ENCODE measurements at places on chromosomes 5 and 9.

DNA sequence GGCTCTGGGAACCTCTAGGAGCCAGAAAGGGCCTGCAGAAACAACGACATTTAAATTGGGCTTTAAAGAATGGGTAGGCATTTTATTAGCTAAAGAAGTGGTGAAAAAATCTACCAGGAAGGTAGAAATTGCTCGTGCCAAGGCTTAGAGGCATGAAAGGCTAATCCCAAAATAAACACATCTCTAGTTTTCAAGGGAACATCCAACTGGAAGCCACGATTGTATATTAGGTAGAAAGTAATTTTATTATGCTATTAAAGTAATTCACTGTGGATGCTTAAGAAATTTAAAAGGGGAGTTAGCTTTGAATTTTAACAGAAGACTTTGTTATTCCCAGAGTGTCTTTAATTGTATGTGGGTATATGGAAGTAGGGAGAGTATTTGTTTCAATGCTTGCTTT is 17.5 kb upstream of the CNTLN start:
- DNase-seq = no peak
- no peak overlapping the region for H3K4me3 ChIP-seq
- no peak overlapping the region for H3K27ac ChIP-seq
- no peaks in the 10 kb centered on the region for H3K27me3 ChIP-seq
- no peaks in the 10 kb centered on the region for H3K4me1 ChIP-seq
- H3K36me3 ChIP-seq = no peaks in the 10 kb centered on the region

GRCh38 chr9:19074836-19075235 is 25.6 kb downstream of the RRAGA start:
- H3K4me3 ChIP-seq = no peak overlapping the region
- peaks cover 43% of the 10 kb centered on the region for H3K36me3 ChIP-seq
- H3K4me1 ChIP-seq = no peaks in the 10 kb centered on the region
- DNase-seq = no peak
- no peaks in the 10 kb centered on the region for H3K27me3 ChIP-seq
- no peak overlapping the region for H3K27ac ChIP-seq

DNA sequence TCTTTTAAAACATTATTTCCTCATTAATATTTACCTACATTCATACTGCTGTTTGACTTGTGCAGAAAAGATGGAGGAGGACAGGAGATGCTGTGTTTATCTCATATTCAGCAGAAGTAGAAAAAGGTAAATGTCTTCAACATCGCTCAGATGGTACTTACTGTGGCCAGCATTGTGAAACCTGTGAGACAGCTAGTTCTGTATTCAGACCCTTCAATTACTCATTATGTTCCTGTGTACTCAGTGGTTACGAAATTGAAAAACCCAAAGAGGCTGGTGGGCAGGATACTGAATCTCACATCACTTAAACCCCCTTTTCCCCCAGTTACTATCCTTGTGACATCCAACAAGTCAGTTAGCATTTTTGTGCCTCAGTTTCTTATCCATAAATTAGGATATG is 216.0 kb downstream of the KDM4C start:
- H3K36me3 ChIP-seq = no peaks in the 10 kb centered on the region
- H3K4me1 ChIP-seq = peaks cover 5% of the 10 kb centered on the region
- no peak overlapping the region for H3K27ac ChIP-seq
- DNase-seq = no peak

GRCh38 chr9:125529589-125530515 is 177.2 kb downstream of the MAPKAP1 start:
- no peaks in the 10 kb centered on the region for H3K27me3 ChIP-seq
- H3K36me3 ChIP-seq = 0 out of 2 replicates have a peak, but pooled peaks cover 4% of the 10 kb centered on the region
- no peak for DNase-seq
- H3K4me3 ChIP-seq = no peak overlapping the region
- H3K27ac ChIP-seq = peak overlapping the region; percentile 13

DNA sequence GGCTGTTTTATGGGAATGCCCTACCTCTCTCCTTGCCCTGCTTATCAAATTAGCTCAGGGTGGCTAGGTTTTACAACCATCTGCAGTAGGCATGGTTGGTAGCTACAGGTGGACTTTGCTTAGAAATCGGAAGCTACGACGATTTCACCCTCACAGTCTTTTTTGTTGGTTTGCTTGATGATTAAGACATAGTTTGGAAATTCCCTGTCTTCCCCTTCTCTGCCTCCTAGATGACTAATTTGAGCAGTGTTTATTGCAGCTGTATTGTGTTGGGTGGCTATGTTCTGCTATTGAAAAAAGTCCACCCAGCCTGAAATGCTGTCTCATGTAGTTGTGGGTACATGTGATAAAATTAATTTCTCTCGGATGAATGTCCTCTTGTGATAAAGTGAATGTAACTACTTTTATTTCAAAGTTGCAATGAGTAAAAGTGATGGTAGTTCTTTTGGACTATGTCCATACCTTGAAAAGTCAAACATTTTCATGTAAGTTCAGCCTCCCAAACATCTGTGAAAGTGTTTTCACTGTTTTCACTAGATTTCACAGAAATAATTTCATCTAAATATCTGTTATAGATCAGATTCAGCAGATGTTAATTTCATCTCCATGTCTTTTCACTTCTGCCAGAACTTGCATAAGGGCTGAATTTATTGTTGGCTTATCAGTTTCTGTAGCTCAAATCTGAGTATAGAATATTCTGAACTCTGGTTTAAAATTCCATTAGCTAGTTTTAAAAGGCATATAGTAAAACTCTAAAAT is 37.3 kb upstream of the FYB1 start:
- no peak overlapping the region for H3K27ac ChIP-seq
- H3K27me3 ChIP-seq = peaks cover 15% of the 10 kb centered on the region
- no peak overlapping the region for H3K4me3 ChIP-seq

GRCh38 chr5:116454417-116454927 is 120.2 kb downstream of the SEMA6A start:
- peaks cover 35% of the 10 kb centered on the region for H3K4me1 ChIP-seq
- DNase-seq = peak; percentile 58
- H3K4me3 ChIP-seq = peak overlapping the region; percentile 31
- H3K36me3 ChIP-seq = no peaks in the 10 kb centered on the region
- peak overlapping the region; percentile 99 for H3K27ac ChIP-seq
- H3K27me3 ChIP-seq = no peaks in the 10 kb centered on the region

- no peak overlapping the region for H3K4me3 ChIP-seq
- H3K36me3 ChIP-seq = no peaks in the 10 kb centered on the region
- no peak overlapping the region for H3K27ac ChIP-seq
- H3K27me3 ChIP-seq = no peaks in the 10 kb centered on the region
Observed at GRCh38 chr5:163766936-163767670, 261.7 kb downstream of the MAT2B start.

- no peak overlapping the region for H3K4me3 ChIP-seq
- no peak for DNase-seq
- H3K4me1 ChIP-seq = no peaks in the 10 kb centered on the region
- peaks cover 17% of the 10 kb centered on the region for H3K36me3 ChIP-seq
- H3K27ac ChIP-seq = no peak overlapping the region
Observed at GRCh38 chr9:111683392-111683791, 22.0 kb downstream of the GNG10 start.

DNA sequence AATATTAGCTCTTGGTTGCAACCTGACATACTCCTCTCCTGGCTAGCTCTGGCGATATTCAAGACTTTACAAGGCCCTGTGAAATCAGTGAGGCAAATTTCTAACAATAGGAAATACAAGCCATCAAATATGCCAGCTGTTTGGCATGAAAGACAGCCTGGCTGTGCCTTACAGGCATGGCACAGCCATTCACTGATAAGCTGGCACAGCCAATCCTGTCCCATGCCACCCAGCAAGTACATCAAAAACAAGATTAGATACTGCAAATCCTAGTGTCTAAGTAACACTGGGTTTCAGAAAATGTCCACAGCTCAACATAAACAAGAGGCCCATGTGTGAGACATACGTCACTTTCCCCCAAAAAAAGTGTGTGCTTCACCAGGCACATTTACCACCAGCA is 1045.8 kb upstream of the DMAC1 start:
- H3K27me3 ChIP-seq = no peaks in the 10 kb centered on the region
- H3K27ac ChIP-seq = peak overlapping the region; percentile 83
- no peak overlapping the region for H3K4me3 ChIP-seq
- H3K36me3 ChIP-seq = no peaks in the 10 kb centered on the region
- DNase-seq = peak; percentile 27

GRCh38 chr5:1526190-1526631 is 2.5 kb upstream of the LPCAT1 start:
- no peaks in the 10 kb centered on the region for H3K27me3 ChIP-seq
- H3K4me1 ChIP-seq = peaks cover 16% of the 10 kb centered on the region
- no peak overlapping the region for H3K27ac ChIP-seq
- no peak for DNase-seq
- no peaks in the 10 kb centered on the region for H3K36me3 ChIP-seq

DNA sequence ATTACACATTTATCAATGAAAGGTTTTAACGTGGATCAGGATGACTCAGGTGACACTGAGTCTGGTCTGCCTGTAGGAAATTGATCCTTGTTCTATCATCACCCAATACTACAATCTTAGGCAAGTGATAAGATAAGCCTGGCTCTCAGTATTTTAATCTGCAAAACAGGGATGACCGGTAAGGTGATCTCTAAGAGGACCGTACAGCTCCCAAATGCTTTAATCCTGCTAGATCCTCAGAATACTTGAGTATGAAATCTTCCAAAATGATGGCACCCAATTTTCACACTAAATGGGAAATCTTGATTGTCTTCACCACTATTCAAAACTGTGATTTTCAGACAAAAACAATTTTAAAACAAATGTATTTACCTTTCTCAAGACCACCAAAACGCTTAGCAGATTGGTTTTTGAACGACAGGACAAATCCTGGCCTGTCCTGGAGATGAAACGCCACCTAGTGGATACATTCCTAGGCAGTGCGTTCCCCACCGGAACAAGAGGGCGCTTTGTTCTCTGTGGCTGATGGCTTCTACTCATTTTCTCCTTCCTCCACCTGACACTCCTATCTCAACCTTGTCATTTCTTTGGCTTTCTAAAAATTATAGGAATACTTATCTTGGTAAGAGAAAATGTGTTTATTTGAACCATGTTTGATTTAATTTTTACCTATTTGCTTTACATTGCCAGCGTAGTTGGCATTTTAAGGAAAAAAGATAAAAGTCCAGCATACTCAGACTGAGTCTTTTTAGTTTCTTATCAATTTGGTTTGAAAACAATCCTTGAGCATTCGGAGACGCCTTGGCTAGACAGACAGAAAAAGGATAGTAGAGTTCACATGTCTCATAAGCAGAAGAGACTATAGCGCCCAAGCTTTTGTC is 41.2 kb upstream of the VCAN start:
- DNase-seq = peak; percentile 55
- H3K27ac ChIP-seq = no peak overlapping the region
- H3K4me1 ChIP-seq = no peaks in the 10 kb centered on the region
- no peak overlapping the region for H3K4me3 ChIP-seq

DNA sequence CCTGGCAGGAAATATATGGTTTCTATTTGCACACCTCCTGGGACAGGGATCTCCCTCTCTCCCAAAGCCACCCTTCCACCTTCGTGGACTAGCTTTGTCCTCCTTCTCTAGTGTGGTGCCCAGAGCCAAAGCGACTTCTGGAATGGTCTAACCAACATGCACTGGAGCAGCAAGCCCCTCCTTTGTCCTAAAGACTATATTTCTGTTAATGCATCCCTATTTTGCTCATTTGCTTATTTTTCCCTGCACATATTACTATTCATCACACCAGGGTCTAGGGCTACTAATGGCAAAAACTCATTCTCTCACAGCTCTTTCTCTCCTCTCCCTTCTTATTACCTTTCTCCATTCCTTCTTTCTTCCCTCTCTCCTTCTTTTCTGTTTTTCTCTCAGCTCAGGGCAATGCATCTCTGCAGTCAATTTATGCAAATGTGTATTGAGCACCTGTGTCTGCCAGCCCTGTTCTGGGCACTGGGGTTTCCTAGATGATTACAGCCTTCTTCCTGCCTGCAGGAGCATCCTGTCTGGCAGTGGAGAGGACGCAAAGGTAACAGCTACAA is 2.8 kb upstream of the NEURL1B start:
- no peak overlapping the region for H3K4me3 ChIP-seq
- no peak for DNase-seq
- H3K27ac ChIP-seq = no peak overlapping the region

DNA sequence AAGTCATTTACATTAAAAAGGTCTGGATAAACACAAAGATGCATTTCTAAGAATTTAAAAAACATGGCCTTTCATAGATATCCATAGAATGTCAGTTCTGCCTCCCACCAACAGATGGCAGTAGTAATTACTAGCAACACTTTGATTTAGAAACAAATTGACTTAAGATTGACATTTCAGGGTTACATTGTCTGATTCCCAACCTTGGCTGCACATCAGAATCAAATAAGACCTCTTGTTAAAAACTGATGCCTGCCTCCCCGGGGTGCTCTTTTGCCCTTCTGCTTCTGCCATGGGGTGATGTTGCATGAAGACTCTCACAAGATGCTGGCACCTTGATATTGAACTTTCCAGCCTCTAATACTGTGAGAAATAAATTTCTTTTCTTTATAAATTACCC is 146.2 kb upstream of the GPR151 start:
- no peaks in the 10 kb centered on the region for H3K36me3 ChIP-seq
- no peaks in the 10 kb centered on the region for H3K4me1 ChIP-seq

GRCh38 chr5:5494489-5495402 is 72.3 kb downstream of the ICE1 start:
- H3K36me3 ChIP-seq = peaks cover 10% of the 10 kb centered on the region
- peaks cover 24% of the 10 kb centered on the region for H3K4me1 ChIP-seq
- H3K27ac ChIP-seq = no peak overlapping the region
- peak; percentile 24 for DNase-seq
- no peak overlapping the region for H3K4me3 ChIP-seq
- H3K27me3 ChIP-seq = no peaks in the 10 kb centered on the region

- no peaks in the 10 kb centered on the region for H3K36me3 ChIP-seq
- no peaks in the 10 kb centered on the region for H3K27me3 ChIP-seq
- H3K4me1 ChIP-seq = no peaks in the 10 kb centered on the region
- H3K27ac ChIP-seq = no peak overlapping the region
Observed at GRCh38 chr9:75974016-75974766, 83.7 kb downstream of the PCSK5 start.

DNA sequence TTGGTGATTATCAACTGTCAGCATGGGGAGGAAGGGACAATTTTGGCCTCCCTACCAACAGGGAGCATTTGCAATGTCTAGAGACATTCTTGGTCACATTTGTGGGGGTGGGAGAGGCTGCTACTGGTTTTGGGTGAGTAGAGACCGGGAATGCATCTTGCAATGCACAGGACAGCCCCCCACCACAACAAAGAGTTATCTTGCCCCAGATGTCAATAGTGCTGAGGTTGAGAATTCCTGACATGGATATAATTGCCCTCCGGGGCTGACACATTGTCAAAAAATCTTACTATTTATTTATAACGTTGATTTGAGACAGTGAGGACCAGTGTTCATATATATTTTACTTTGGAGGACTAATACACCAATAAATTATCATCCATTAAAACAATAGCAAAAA is 316.1 kb downstream of the PSAT1 start:
- H3K4me1 ChIP-seq = no peaks in the 10 kb centered on the region
- H3K36me3 ChIP-seq = no peaks in the 10 kb centered on the region
- H3K27ac ChIP-seq = peak overlapping the region; percentile 77
- H3K4me3 ChIP-seq = no peak overlapping the region
- DNase-seq = no peak
- no peaks in the 10 kb centered on the region for H3K27me3 ChIP-seq

DNA sequence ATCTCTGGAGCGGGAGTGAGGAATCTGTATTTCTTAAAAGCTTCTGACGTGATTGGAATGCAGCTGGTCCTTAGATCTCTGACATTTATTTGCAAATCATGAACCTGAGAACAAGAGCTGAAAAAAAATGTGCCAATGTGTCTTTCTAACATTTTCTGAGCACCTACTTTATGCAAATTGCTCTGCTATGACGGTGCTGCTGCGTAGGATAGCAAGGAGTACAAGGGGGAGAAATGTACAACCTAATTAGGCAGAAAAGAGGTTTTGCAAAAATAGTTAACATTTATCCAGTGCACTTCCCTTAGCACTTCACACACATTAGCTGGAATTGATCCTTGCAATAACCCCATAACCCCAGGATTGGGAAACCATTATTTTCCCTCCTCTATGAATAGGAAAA is 357.5 kb downstream of the TLE4 start:
- no peak overlapping the region for H3K4me3 ChIP-seq
- H3K27me3 ChIP-seq = no peaks in the 10 kb centered on the region
- no peaks in the 10 kb centered on the region for H3K36me3 ChIP-seq
